ENCODE measurements at places on chromosomes 3 and 15. TPM values are rescaled to one million over a fixed set of nuclear protein-coding genes. Genes with fewer than 3 reads are reported as not detected.

The CYP11A1 gene
- total RNA-seq = 0.22 TPM

The NBEAL2 gene
- total RNA-seq = 4.2 TPM

DNA sequence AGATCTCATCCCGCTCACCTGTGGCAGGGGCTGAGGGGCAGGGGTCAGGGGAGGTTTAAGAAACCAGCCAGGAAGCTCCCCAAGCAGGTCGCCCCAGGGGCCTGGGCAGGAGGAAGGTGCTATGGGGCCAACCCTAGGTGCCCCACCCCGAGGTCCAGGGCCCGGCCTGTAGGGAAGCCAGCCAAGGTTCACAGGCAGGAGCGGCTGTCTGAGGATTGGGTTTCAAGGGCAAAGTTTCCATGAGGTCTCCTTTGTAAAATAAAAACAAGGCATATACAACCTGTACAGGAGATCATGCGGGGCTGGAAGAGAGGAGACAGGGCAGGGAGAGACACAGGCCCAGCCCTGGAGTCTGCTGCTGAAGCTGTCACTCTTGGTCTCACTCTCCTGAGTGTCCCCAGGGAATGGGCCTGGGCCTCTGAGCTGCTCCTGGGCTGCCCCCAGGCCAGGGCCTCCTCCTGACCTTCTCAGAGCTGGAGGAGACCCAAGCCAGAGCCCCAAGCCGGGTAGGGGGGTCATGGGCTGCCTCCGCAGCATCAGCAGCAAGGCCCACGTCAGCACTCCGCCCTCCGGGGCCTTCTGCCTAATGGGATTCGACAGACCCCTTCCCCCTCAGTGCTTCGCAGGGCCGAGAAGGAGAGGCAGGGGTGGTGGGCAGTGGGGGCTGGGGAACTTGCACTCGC is 5.5 kb downstream of the CPLX3 start:
- H3K4me1 ChIP-seq = peaks cover 15% of the 10 kb centered on the region
- H3K4me3 ChIP-seq = no peak overlapping the region
- H3K36me3 ChIP-seq = no peaks in the 10 kb centered on the region
- H3K27ac ChIP-seq = no peak overlapping the region

- no peak for DNase-seq
- H3K4me3 ChIP-seq = no peak overlapping the region
- peaks cover 3% of the 10 kb centered on the region for H3K27me3 ChIP-seq
- H3K27ac ChIP-seq = no peak overlapping the region
Measured at GRCh38 chr3:98388147-98388546, 2.3 kb upstream of the OR5K3 start.

DNA sequence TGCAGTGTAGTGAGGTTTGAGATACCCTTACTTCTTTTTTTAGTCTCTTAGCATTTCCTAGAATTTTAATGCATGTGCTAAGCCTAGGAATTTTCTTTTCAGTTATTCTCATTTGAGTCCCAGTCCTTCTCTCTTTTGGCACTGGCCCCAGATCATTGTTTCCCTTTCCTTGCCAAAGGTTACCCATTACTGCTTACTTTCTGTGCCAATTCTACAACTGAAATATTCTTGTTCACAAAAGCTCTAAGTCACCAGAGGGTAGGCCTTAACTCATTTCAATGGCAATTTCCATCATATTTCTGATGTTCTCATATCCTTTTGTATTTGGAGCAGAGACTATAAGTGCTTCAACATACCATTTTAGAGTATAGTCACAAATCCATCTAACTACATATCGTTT is 199.6 kb upstream of the CBLB start:
- H3K4me3 ChIP-seq = no peak overlapping the region
- no peaks in the 10 kb centered on the region for H3K27me3 ChIP-seq
- DNase-seq = no peak

DNA sequence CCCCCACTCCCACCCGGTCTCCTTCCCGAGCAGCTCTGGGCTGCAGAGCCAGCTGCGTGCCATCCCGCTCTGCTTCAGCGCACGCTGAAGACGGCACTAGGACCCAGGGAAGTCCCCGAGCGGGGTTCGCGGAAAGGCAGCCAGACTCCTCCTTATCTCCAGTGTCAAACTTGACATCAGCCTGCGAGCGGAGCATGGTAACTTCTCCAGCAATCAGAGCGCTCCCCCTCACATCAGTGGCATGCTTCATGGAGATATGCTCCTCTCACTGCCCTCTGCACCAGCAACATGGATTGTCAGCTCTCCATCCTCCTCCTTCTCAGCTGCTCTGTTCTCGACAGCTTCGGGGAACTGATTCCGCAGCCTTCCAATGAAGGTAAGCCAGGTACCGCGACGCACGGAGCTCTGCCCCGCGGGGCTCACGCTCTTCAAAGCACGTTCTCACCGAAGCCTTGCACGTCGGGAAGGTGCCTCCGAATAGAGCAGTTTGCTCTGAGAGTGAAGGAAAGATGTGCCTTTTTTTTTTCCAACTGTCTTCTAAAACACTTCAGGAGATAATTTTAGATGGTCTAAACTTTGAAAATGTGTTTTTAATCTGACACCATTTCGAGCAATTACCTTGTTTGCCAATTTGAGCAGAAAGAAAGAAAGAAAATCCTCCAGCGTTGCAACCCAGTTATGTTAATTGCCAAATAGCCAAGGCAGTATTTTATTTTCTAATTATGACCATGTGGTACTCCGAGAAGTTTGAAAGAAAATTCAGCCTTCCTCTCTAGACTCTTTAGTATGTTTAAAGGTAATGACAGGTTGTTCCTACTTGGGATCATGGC is at the start of gene EPHA3:
Gene EPHA3, plus strand, starts transcription at position 161 of the 830 bp plus-strand sequence. Its CDS starts 128 bp downstream, at position 289.
- H3K27me3 ChIP-seq = no peaks in the 10 kb centered on the region
- peak within 1 kb of the TSS; percentile 83 for H3K4me3 ChIP-seq
- no peaks in the 10 kb centered on the region for H3K36me3 ChIP-seq
- no peak within 1 kb of the TSS for H3K27ac ChIP-seq
- peak; percentile 24 for DNase-seq

The SENP8 gene
- total RNA-seq = 3.5 TPM

GRCh38 chr3:134641671-134642300 is 9.0 kb downstream of the KY start:
- no peaks in the 10 kb centered on the region for H3K4me1 ChIP-seq
- H3K27ac ChIP-seq = no peak overlapping the region
- DNase-seq = no peak
- no peak overlapping the region for H3K4me3 ChIP-seq
- no peaks in the 10 kb centered on the region for H3K36me3 ChIP-seq

The LTF gene
- not detected for total RNA-seq

The RHOV gene
- total RNA-seq = 0.41 TPM

GRCh38 chr3:157166115-157166514 is 6.2 kb upstream of the CCNL1 start:
- H3K4me3 ChIP-seq = no peak overlapping the region
- H3K27ac ChIP-seq = no peak overlapping the region
- no peak for DNase-seq
- H3K36me3 ChIP-seq = no peaks in the 10 kb centered on the region
- peaks cover 5% of the 10 kb centered on the region for H3K27me3 ChIP-seq

DNA sequence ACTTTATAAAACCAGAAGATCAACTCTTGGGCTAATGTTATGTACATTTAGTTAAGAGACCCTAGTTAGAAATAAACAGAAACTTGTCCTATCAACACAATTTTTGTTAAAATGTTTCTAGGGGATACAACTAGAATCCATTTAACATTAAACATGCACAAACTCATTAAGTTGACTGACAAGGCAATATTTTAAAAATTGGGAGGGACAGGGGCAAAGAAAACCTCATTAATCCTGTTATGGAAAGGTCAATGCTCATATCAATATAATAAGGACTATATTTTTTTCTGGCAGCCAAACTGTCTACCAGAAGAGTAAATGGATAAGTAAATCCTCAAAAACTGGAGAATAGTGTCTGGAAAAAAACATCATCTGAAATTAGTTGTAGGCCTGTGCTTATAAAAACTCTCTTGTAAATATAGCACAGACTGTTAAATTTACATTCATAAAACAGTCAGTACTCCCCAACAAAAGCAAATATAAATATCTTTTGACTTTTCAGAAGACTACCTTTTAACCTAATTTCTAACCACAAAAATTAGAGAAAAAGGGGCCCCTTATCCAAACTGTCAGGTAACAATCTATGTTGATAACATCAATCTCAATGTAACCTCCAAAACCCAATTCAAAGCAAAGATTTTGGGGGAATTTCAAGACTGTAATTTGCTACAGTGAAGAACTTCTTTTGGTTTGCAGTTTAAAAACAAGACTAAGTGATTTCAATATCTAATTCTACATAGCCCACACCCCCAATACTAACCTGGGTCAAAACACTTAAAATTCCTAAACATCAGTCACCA is 4.2 kb downstream of the TRA2B start:
- H3K27ac ChIP-seq = peak overlapping the region; percentile 100
- H3K36me3 ChIP-seq = peaks cover 58% of the 10 kb centered on the region
- DNase-seq = no peak
- peak overlapping the region; percentile 100 for H3K4me3 ChIP-seq
- H3K27me3 ChIP-seq = peaks cover 14% of the 10 kb centered on the region

DNA sequence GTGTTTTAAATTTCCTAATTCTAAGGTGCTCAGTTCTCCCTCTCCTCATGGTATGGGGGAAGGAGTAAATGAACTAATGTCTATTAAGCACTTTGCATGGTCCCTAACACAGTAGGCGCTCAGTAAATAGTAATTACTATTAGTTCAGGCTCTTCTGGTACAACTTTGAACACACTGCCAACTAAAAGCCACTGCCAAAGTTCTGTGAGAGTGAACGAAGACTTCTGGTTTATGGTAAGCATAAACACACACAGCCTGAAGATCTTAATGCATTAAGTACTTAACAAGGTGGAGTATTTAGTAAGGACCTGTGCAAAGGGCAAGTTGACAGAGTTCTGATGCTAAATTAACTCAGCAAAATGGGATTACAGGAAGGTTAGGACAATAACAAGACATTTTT is 24.7 kb downstream of the RARB start:
- H3K36me3 ChIP-seq = no peaks in the 10 kb centered on the region
- no peaks in the 10 kb centered on the region for H3K27me3 ChIP-seq
- no peak overlapping the region for H3K27ac ChIP-seq
- peaks cover 50% of the 10 kb centered on the region for H3K4me1 ChIP-seq
- no peak overlapping the region for H3K4me3 ChIP-seq

DNA sequence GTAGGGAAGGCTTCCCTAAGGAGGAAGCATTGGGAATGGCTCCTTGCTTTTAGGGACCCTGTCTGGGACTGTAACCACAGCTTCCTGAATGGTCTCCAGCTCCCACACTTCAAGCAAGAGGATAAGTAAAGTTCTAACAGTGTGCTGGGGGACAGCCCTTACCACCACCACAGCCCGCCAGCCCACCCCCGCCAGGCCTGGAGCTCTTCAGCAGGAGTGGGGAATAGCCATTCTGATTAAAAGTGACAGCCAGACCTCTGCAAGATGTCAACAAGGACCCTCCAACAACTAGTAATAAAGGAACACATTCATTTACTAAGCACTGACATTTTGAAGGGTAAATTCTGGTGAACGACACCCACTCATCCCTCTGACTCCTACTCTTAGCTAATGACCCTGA is 49.4 kb downstream of the CPN2 start:
- H3K36me3 ChIP-seq = no peaks in the 10 kb centered on the region
- H3K27me3 ChIP-seq = peaks cover 13% of the 10 kb centered on the region
- no peaks in the 10 kb centered on the region for H3K4me1 ChIP-seq
- DNase-seq = no peak

DNA sequence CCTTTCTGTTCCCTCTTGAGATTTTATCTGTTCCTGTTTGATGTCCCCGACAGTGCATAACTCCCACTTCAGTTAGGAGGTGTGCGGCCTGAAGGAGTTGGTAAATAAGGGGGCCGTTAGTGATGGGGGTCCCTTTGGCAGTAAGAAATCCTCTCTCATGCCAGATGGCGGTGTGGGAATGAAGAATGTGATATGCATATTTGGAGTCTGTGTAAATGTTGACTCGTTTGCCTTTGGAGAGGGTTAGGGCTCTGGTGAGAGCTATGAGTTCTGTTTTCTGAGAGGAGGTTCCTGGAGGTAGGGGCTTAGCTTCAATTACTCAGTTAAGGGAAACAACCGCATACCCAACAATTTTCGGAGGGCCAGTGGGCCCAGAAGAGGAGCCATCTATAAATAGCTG is 38.8 kb upstream of the RNF7 start:
- H3K4me1 ChIP-seq = no peaks in the 10 kb centered on the region
- H3K4me3 ChIP-seq = no peak overlapping the region
- H3K36me3 ChIP-seq = no peaks in the 10 kb centered on the region
- H3K27ac ChIP-seq = no peak overlapping the region
- H3K27me3 ChIP-seq = no peaks in the 10 kb centered on the region
- DNase-seq = no peak

GRCh38 chr3:71360180-71360579 is 223.3 kb downstream of the FOXP1 start:
- no peak overlapping the region for H3K27ac ChIP-seq
- no peak for DNase-seq
- no peak overlapping the region for H3K4me3 ChIP-seq
- no peaks in the 10 kb centered on the region for H3K27me3 ChIP-seq
- 0 out of 2 replicates have a peak, but pooled peaks cover 6% of the 10 kb centered on the region for H3K36me3 ChIP-seq

DNA sequence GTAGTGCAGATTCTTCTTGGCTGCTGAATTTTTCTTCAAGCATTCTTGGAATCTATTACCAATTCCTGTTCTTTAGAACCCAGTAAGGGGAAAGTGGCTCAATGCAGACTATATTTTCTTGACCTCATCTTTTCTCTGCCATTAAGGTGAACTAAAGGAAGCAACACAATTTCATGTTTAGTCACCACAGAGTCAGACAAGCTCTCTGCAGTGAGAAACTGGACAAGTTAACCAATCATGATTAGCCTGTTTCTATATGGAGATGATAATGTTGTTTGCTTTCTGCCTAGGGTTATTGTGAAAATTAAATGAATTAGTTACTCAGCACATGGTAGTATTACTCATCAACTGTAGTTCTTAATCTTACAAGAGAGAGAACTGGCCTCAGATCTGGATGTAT is 1075.1 kb downstream of the AGBL1 start:
- H3K4me3 ChIP-seq = peak overlapping the region; percentile 11
- peaks cover 36% of the 10 kb centered on the region for H3K4me1 ChIP-seq
- H3K27me3 ChIP-seq = no peaks in the 10 kb centered on the region
- H3K36me3 ChIP-seq = no peaks in the 10 kb centered on the region
- peak overlapping the region; percentile 81 for H3K27ac ChIP-seq

DNA sequence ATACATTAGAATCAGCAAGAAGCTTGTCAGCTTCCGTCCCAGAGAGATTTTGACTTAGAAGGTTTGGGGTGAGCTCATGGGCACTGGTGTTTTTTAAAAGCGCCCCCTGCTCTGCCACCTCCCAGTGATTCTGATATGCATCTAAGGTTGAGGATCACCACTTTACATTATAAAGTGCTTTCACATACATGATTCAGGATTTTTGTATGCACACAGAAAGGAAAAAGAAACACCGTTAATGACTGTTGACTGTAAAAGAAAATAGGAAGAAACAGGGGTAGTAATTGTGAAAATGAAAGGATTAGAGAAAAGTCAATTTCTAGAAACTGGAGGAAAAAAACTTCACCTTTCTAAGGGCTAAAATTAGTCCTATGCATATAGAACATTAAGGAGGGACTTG is 104.9 kb upstream of the ZBED2 start:
- H3K36me3 ChIP-seq = no peaks in the 10 kb centered on the region
- no peaks in the 10 kb centered on the region for H3K27me3 ChIP-seq
- H3K4me1 ChIP-seq = peaks cover 31% of the 10 kb centered on the region
- DNase-seq = no peak

All from HFFc6 (cell line).